ENCODE measurements at places on chromosomes 11 and 22.

DNA sequence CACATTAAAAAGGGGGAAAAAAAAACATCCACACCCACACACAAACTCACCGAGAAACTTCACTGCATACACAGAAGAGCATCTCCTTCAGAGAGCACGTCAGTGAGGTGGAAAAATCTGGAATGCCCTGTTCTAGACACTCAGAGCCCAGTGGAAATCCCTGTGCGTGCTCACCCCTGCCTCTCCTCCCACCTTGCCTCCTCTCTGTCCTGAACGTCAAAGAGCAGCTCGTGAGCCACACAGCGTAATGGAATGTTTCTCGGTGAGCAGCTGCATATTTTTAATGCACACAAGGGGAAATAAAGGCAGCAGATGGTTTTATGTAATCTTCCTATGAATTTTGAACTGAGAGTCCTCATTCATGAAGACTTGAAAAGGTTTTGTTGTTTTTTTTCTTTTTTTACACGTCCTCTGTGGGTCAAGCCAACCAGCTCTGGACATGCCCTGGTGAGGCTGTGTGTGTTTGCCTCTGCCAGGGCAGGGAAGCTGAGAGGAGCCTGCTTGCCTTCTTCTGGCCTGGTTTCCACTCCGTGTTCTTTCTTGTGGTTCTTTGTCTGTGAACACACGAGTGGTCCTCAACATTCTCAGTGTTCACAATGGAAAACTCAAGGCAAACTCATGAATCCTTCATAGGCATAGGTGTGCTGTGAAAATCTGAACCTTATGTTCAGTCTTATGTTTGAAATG, 219.2 kb downstream of the TENM4 start:
- DNase-seq = no peak

- DNase-seq = no peak
Observed at GRCh38 chr22:49324527-49325491, 502.9 kb downstream of the BRD1 start.

- DNase-seq = no peak
Observed at GRCh38 chr11:86161837-86162236, 82.7 kb upstream of the EED start.

DNA sequence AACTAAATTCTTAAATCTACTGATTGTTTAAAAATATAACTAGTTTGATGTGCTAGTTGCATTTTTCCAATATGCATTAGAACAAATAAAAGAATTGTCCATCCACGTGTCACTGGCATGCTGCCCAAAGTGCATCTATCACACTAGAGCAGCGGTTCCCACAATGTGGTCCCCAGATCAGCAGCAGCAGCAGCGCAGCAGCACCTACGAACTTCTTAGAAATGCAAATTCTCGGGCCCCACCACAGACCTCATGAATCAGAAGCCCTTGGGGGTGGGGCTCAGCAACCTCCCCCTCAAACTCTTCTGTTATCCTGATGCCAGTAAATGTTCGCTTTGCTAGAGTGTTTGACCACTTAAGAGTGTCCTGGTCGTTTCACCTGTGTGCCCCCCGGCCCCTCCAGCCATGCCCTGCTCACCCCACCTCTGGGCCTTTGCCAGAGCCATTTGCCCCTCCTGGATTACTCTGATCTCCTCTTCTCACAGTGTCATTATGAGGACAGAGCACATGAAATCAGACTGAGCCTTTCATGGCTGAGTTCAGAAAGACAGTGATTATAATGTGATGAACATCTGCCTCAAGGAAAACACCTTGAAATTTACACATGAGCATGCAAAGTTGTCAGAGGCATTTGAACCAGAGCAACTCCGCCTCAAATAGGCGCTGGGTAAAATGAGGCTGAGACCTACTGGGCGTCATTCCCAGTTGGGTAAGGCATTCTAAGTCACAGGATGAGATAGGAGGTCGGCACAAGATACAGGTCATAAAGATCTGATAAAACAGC, 12.6 kb upstream of the VSIG10L2 start:
- DNase-seq = no peak

GRCh38 chr11:14232652-14233051, 126.3 kb downstream of the RRAS2 start:
- DNase-seq = no peak

Measured in stimulated activated CD4-positive, alpha-beta T cell treated with anti-CD3 and anti-CD28 coated beads, Interleukin-12 subunit alpha, Interleukin-12 subunit beta, amount 100 ng/mL, for 48 hours (primary cell).